ENCODE measurements at places on chromosomes 7 and 10.
A peak's percentile ranks its signal among the peaks of the same experiment; 100 is the strongest.

DNA sequence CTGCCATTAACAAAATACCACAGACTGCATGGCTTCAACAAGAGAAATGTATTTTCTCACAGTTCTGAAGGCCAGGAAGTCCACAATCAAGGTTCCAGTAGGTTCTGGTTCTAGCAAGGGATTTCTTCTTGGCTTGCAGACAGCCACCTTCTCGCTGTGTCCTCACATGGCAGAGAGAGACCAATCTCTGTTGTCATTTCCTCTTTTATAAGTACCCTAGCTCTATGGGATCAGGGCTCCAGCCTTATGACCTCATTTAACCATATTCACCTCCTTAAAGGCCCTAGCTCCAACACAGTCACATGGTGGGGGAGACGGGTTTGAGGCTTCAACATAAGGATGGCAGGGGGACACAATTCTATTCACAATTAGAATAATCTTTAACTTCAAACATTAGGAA lies 23.6 kb downstream of the ABI1 start:
- no peak overlapping the region for H3K4me3 ChIP-seq
- no peaks in the 10 kb centered on the region for H3K36me3 ChIP-seq
- DNase-seq = no peak
- H3K27me3 ChIP-seq = no peaks in the 10 kb centered on the region
- H3K4me1 ChIP-seq = no peaks in the 10 kb centered on the region

DNA sequence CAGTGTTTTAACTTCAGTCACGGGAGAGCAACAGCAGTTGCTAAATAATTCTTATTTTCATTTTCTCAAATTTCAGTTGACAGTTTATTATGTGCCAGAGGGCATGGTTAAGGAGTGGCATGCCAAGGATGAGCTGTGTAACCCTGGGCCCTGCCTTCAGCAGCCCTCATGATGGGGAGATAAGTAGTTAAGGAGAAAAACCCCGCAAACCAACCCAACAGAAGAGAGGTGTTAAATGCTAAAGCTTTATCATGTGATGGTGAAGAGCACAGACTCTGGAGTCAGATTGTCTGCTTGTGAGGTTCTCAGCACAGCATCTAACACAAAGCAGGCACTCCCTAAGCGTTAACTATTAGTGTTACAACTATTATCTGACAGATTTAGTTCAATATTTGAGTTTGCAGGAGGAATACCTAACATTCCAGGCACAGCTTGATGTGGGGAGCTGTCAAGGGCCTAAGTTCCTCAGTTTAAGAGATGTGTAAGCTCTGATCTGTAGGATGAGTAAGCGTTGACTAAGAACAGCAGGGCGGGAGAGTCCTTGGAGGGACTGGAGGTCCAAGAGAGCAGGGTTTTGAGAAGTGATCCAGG lies 29.6 kb downstream of the STAM start:
- H3K4me3 ChIP-seq = no peak overlapping the region
- H3K36me3 ChIP-seq = no peaks in the 10 kb centered on the region
- H3K27ac ChIP-seq = peak overlapping the region; percentile 18
- H3K4me1 ChIP-seq = peaks cover 13% of the 10 kb centered on the region
- DNase-seq = peak; percentile 85

- no peak overlapping the region for H3K27ac ChIP-seq
- no peak for DNase-seq
- H3K4me1 ChIP-seq = no peaks in the 10 kb centered on the region
- no peak overlapping the region for H3K4me3 ChIP-seq
Measured at GRCh38 chr10:65346466-65346865, 1579.4 kb upstream of the LRRTM3 start.

- H3K4me1 ChIP-seq = no peaks in the 10 kb centered on the region
- H3K27me3 ChIP-seq = no peaks in the 10 kb centered on the region
- H3K27ac ChIP-seq = no peak overlapping the region
- no peak for DNase-seq
- H3K36me3 ChIP-seq = peaks cover 1% of the 10 kb centered on the region
Measured at GRCh38 chr10:70856454-70856853, 31.9 kb downstream of the PCBD1 start.

All from fibroblast of lung (primary cell).